ENCODE measurements at places on chromosomes 16 and 17. TPM values are rescaled to one million over a fixed set of nuclear protein-coding genes. Genes with fewer than 3 reads are reported as not detected.

Gene GAST
- not detected for total RNA-seq

Gene PMFBP1
- 0.47 TPM for total RNA-seq

Gene IL21R
- total RNA-seq: 4.2 TPM

Gene KCNJ16
- 0.38 TPM for total RNA-seq

Gene TVP23A
- total RNA-seq: 0.47 TPM

Gene ABI3
- total RNA-seq: 23.8 TPM

Gene LGALS9
- 149 TPM for total RNA-seq

Gene HASPIN
- 1.9 TPM for total RNA-seq

Gene NDRG4
- 15.1 TPM for total RNA-seq

Gene ACE
- total RNA-seq: 68.9 TPM

Gene BAIAP3
- 6.0 TPM for total RNA-seq

Gene TELO2
- total RNA-seq: 34.9 TPM

Gene GAS2L2
- 1.6 TPM for total RNA-seq

Gene PDK2
- total RNA-seq: 32.0 TPM

Gene AHSP
- not detected for total RNA-seq

Gene KCNJ12
- total RNA-seq: 4.0 TPM

Gene RNF222
- total RNA-seq: not detected

Gene CD300LG
- total RNA-seq: 1.6 TPM

Gene TP53TG3
- not detected for total RNA-seq

Gene HOXB6
- total RNA-seq: 6.7 TPM

Gene MILR1
- total RNA-seq: 34.4 TPM

Gene SDK2
- 6.3 TPM for total RNA-seq

Gene MT1G
- 22.1 TPM for total RNA-seq

Gene NPIPB13
- 27.0 TPM for total RNA-seq

Gene PHOSPHO1
- 1.0 TPM for total RNA-seq

Gene IRF8
- 33.6 TPM for total RNA-seq

Gene ITGB4
- total RNA-seq: 54.8 TPM

Gene MAPK7
- total RNA-seq: 33.8 TPM

Gene CDR2L
- 22.9 TPM for total RNA-seq

Gene CMTM2
- 0.52 TPM for total RNA-seq

Gene ZFP3
- 5.7 TPM for total RNA-seq

Gene TRPV3
- total RNA-seq: 0.58 TPM

Gene GDPD3
- 5.6 TPM for total RNA-seq

Gene CD79B
- total RNA-seq: 3.5 TPM

Gene KRT20
- total RNA-seq: not detected

Gene KRT28
- total RNA-seq: not detected

Gene PRR29
- 5.0 TPM for total RNA-seq

Gene ASPHD1
- 3.6 TPM for total RNA-seq

Gene MPV17L
- 1.4 TPM for total RNA-seq

Gene TMEM88
- total RNA-seq: 5.7 TPM

Gene CRISPLD2
- total RNA-seq: 106 TPM

Gene EVI2B
- 80.4 TPM for total RNA-seq

Gene KPNA2
- 41.1 TPM for total RNA-seq

Gene ANKRD40CL
- not detected for total RNA-seq

Gene OR1F1
- total RNA-seq: not detected

Gene KCNJ18
- not detected for total RNA-seq

Gene NLGN2
- 14.8 TPM for total RNA-seq

Gene TMIGD1
- not detected for total RNA-seq

Gene ARSG
- total RNA-seq: 10.0 TPM

Gene CHTF18
- 18.8 TPM for total RNA-seq

Gene FOXN1
- 0.18 TPM for total RNA-seq

Gene CCDC78
- 0.96 TPM for total RNA-seq

Gene EPN3
- 6.4 TPM for total RNA-seq

Gene GPR179
- 0.50 TPM for total RNA-seq

Gene ALOXE3
- 0.23 TPM for total RNA-seq

Gene CDH13
- 20.3 TPM for total RNA-seq
